Hippocampal formation (tissue), 2 donors: ENCODE measurements at places on chromosomes 4 and X.

GRCh38 chrX:100695302-100695701 lies 36.6 kb downstream of the SYTL4 start:
- DNase-seq: no peak

DNA sequence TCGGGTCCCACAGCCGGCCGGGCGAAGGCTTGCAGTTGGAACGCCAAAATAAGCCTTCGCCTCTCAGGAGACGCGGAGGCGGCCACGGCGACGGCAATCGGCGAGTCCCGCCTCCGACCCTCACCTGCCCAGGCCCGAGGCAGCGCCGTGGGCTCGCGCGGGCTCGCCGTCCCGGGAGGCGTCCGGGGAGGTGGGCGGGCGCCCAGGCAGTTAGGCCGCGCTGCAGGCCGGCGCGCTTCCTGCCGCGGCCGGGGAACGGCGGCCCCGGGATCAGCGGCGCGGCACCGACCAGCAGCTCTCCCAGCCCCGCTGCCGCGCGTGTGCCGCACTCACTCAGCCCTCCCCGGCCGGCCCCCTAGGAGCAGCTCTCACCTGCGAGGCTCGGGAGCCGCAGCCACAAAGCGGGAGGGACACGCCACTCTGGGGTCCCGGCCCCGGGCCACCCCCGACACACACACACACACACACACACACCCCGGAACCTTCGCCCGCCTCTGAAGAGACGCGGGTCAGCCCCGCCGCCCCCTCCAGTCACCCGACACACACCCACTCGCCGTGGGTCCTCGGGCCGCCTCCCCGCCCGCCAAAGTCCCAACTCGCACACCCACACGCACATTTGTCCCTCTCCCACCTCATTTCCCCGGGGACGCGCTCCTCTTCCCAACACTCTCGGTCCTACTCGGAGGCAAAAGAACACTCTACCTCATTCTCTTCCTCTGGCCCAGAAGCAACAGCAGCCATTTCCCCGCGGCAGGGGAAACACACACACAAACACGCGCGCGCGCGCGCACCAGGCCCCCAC lies at the start of gene CNOT6L:
CNOT6L (minus strand) TSS at position 767 of the 802 bp plus-strand sequence; CDS start at position 707, 60 bp downstream.
- peak; percentile 40 for DNase-seq

- peak; percentile 6 for DNase-seq
Measured at GRCh38 chrX:31266203-31267076, 194.6 kb upstream of the FTHL17 start.

- no peak for DNase-seq
Measured at GRCh38 chrX:2677764-2678163, 13.3 kb upstream of the CD99 start.

GRCh38 chr4:81826335-81826734 lies 354.6 kb upstream of the RASGEF1B start:
- no peak for DNase-seq

GRCh38 chrX:110204986-110205385 lies 112.9 kb downstream of the AMMECR1 start:
- DNase-seq: no peak

- no peak for DNase-seq
Measured at GRCh38 chr4:72846280-72847111, 223.0 kb downstream of the COX18 start.

DNA sequence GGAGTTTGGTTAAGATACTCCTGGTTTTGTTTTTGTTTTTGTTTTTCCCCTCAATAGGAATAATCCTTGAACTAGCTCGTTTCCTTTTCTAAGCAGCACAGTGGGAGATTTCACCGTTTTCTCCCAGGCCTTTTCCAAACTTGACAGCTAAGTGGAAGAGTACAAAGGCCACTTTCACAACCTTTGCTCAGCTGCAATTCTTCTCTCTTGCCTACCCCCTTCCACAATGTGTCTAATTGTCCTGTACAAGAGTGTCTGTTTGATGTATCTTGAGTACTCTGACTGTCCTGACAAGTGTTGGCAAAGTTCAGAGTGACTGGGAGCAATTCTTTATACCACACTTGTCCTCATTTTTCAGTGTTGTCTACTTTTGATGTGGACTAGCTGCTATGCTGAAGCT lies 674.3 kb upstream of the AMOT start:
- DNase-seq: no peak

DNA sequence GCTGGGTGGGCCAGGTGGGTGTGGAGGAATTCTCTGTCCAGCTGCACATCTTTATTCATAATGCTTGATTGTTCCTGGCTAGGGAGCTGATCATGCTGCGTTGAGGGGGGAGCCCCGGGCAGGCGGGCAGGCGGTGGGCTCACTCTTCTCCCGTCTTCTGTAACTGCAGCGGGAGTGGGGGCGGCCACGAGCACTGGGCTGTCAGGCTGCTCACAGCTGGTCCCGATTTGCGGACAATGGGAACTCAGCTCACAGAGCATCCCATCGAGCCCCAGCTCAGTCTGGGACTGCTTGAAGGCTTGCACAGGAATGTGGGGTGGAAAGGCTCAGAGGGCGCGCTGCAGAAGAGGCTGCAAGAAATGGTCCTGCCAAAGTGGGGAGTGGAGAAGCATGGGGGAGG lies 63.8 kb downstream of the EFNB1 start:
- DNase-seq: no peak

- DNase-seq: no peak
Measured at GRCh38 chrX:15292861-15293260, 22.6 kb downstream of the ASB11 start.

- no peak for DNase-seq
Measured at GRCh38 chr4:163878336-163879121, 384.0 kb downstream of the TMA16 start.

- DNase-seq: no peak
Measured at GRCh38 chr4:153010146-153010545, 74.0 kb downstream of the FHDC1 start.

- DNase-seq: no peak
Measured at GRCh38 chr4:66465111-66465510, 794.8 kb upstream of the EPHA5 start.

DNA sequence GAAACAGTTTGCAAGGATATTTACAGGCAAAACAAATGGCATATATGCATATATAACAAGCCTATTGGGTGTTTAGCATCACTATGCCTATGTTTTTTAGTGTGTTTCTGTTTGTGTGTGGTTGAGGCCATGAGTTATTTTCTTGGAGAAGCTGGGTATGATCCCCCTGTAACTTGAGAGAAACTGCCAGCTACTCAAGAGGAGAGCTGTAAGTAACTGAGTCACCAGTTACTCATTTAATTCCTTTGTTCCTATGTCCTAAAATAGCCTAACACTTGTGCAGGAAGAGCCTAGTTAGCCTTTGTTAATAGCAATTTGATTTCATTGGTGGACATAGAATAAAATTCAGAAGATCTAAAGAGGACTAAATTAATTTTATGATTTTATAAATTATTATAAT lies 79.1 kb downstream of the PWWP3B start:
- no peak for DNase-seq

DNA sequence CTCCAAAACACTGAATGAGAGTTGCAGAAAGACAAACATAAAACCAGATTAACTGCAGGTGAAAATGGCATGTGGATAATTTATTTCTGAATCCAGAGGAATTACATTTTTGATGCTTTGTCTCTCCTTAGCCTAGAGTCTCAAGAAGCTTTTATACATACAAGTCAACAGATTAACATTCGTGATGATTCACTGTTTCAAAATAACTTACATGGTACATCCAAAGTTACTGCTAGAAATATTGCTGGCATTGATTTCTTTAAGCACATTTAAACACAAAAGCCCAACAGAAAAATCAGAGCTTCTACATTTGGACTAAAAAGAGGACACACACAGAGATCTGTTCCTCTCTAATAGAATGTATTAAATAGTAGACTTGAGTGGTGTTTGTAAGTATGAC lies 105.6 kb downstream of the AMELX start:
- no peak for DNase-seq

DNA sequence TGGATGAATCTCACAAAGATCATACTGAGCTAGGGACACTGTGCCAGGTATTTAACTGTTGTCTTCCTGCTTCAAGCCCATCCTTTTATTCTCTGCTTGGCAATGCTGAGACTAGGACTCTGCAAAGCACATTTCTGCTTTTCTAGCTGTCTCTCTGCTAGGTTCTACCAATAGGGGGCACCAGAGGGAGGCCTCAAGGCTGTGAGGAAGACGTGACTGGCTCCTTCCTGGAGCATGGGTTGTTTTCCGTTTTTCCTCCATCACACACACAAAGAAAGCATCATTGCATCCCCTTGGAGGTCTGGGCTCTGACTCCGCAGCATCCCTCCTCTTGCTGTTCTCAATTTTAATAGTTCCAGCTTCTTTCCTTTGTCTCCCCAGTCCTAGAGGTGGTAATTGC lies 10.9 kb upstream of the DCTD start:
- no peak for DNase-seq

- DNase-seq: no peak
Measured at GRCh38 chr4:87101543-87102199, 118.7 kb downstream of the KLHL8 start.

GRCh38 chrX:72131317-72132294 lies at the start of gene RTL5:
Gene RTL5 (minus strand): TSS chrX:72131915.
- peak; percentile 82 for DNase-seq

DNA sequence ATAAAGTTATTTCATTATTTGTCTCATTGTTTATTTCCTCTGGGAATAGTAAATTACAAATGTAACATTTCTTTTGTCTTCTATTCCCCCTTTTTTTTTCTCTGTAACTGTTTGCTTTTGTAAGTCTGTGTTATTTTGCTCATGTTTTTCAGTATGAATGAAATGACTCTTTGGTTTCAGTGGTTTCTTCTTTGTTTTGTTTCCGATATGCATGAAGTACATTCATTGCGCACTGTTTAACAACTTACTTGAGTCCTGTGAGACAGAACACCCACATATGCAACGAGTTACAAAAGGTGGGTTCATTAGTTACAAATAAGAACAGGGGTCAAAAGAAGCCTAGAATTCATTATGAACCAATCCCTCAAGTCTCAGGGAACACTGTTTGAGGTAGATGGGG lies 175.0 kb upstream of the UGT8 start:
- DNase-seq: no peak

GRCh38 chr4:6703786-6704185 lies 5.9 kb downstream of the MRFAP1L1 start:
- no peak for DNase-seq

GRCh38 chrX:74434336-74434735 lies 13.0 kb downstream of the SLC16A2 start:
- DNase-seq: no peak

DNA sequence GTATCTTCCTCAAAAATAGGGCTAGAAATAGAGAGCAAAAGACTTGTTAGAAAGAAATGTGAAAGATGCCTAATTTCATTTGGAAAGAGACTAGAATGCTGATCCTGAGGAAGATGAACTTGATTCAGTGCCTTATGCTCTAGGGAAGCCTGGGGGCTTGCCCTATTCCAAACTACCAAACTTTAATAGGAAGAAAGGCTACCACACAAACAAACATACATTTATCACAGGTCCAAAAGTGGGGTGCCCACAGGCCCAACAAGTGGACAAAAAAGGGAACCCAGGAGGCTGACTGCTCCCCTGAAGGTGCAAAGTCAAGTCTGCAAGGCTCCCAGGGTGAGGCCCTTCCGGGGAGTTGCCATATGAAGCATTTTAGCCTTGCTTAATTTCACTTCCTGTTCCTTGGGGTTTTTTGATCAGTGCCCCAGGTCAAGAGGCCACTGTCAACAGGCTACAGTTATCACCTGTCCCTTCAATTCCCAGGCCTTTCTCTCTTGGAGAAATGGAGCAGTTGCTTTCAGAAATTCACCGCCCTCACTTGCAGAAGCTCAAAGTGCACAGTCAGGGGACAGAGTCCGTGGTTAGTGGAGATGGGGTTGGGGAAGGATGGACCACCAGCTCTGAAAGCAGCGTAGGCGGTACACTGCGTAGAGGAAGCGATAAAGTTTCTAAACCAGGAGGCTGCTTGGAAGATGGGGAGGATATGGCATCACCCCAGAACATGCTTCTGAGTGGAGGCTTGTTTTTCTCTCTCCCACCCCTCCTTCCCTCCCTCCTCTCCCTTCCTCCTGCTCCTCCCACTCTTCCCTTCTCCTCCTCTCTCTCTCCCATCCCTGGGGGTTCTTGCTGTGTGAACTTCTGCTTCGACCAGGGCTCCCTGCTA lies 36.4 kb downstream of the TMEM154 start:
- no peak for DNase-seq

- no peak for DNase-seq
Measured at GRCh38 chr4:187883049-187883448, 112.5 kb upstream of the ZFP42 start.

DNA sequence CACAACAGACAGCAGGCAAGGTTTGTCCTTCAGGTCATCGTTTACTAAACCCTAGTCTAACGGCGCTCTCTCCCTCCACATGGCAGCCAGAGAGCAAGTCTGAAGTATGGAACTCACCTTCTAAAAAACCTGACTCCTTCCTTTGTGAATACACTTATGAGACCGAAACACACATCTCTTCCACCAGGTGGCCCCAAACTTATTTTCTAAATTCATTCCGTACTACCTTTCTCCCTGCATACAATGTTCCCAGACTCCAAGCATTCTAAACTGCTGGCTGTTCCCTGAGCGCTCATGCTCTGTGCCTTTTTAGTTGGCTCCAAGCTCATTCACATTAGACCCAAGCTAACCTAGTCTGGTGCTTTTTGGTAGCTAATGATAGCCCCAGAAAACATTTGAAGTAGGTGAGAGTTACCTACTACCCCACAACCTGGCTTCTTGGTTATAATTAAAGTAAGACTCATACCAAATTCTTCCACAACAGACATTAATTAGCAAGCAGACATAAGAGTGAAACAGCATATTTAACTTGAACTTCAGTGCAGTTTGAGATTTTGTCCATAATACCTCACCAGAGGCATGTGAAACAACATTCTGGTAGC lies 67.6 kb upstream of the DCLK2 start:
- peak; percentile 56 for DNase-seq

DNA sequence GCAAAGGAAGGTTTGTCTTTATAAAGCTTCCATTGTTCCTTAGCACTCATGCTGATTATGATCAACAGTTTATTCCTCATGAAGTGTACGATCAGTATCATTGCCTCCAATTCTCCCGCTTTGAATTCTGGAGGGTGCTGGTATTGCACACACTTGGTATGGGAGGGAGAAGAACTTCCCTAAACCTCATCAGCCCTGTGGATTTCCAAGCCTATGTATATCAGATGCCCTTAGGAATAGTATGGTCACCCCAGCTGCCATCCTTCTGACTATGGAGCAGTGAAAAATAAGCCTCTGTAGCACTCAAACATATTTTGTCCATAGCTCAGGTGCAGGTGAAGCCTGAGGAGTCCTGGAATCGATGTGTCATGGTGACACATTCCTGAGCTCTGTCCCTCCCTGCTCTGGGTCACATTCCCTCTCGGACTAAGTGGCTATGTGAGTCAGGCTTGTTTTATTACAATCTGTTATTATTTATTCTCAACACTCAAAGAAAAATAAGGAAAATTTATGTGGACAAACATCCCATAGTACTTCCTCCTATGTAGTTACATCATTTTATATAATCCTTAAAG lies 2.0 kb upstream of the ZDHHC9 start:
- DNase-seq: no peak

DNA sequence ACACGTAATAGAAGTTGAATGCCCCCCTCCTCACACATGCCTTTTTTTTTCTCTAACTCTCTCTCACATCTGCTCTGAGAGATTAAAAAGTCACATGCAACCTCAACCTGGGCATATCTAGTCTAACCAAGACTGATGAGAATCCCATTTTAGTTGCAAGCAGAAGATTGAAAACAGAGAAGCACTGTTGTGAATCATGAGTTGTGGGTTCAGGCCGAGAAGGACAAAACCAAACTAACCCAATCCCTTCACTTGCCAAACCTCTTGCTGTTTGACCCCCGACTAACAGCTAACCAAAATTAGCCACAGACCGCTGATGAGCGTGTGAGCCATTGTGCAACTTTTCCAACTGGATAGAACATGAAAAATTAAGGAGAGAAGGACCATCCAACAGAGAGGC lies 31.8 kb downstream of the CXCL1 start:
- DNase-seq: no peak

GRCh38 chr4:183552274-183553146 lies 47.7 kb downstream of the ING2 start:
- no peak for DNase-seq
